ENCODE measurements at places on chromosomes 5 and 9.
A peak's percentile ranks its signal among the peaks of the same experiment; 100 is the strongest.

GRCh38 chr9:124697326-124698200 is 73.5 kb downstream of the NR6A1 start:
- DNase-seq = no peak

GRCh38 chr9:4973246-4973645 is 11.8 kb upstream of the JAK2 start:
- no peak for DNase-seq

- DNase-seq = no peak
These were observed 158.1 kb downstream of the ATP10B start for GRCh38 chr5:160693831-160694465.

GRCh38 chr9:91193658-91194391 is 167.9 kb downstream of the AUH start:
- peak; percentile 84 for DNase-seq

DNA sequence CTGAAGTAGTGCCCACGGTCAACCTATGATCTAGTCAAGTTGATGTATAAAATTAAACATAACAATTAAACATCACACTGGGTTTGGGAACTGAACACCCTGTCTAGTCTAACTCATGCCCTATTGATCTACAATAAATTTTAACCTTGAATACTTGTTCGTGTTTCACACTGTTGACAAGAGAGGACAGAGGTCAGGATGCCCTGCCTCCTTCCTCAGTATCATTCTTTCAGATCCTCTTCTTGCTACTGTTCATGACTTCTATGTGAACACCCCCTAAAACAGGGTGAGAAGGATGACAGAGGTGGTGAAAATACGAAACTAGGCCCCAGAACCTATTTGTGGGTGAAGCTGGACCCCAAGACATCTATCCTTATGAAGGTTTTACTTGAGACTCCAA is 8.1 kb upstream of the MAT2B start:
- DNase-seq = no peak

DNA sequence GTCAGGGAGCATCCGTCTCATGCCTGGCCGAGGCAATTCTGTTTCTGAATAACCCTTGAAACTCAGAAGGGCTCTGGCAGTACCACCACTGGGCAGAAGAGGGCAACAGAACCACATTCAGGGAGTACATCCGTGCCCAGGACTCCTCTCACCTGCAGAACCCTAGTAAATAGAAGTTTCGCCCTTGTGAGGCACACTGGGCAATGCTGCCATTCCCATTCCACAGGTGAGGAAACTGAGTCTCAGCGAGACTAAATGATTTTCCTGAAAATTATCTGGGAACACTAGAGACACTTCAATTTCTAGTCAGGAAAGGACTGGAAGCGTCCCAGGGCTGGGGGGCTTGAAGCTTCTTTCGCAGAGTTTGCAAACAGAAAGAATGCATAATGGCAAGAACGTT is 74.7 kb downstream of the FGF1 start:
- peak; percentile 68 for DNase-seq

DNA sequence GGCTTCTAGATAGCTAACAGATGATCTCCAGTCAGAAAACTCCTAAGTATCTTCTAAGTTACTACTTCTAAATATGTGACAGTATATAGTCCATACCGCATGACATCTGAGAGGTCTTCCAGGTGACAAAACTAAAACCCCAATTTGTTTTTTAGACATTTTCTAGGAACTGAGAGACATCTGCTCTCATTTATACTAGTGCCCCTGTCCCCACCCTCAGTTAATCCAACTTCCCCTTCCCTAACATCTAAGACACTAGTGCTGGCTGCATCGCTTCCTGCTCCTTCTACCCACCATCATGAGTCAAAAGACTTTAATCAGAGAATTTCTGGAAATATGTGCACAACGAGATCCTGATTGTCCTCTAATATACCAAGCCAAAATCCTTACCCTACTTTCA is 37.9 kb downstream of the FBXW11 start:
- DNase-seq = no peak

DNA sequence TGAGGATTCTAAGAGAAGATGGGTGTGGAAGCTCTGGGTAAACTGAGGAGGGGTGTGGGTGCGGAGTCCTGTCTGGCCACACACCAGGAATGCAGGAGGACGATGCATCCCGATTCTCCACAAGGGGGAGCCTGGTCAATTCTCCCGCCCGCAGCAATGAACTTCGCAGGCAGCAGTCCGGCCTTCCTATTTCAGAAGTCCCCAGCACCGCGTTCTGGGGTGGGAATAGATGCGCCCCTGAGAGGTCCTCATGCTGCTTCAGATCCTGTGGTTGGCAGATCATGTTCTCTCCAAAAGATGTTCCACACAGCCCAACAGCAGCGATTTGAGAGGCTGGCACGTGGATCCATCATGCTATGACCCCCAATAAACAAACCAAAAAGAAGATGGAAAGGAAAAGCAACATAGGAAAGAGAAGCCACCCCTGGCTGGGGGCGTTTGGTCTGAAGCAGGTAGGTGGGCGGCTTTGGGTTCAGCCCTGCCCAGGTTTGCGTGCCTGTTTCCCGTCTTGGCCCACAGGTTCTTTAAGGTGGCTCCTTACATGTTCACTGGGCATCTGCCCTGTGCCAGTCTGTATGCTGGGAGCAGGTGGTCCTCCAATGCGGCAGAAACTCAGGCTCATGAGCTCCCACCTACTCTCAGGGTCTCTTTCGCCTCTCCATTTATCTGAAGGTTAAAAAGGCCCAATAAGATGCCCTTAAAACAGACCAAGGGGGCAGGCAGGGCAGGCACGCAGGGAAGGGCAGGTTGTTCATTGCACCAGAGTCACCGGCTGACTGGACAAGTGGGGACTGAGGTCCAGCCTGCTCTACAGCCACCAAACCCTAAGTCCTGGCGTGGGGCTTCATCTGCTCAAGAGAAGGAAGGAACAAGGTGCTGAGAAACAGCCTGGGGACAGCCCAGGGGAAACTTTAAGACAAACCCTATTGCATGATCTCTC is 171.6 kb downstream of the PAX5 start:
- peak; percentile 79 for DNase-seq

DNA sequence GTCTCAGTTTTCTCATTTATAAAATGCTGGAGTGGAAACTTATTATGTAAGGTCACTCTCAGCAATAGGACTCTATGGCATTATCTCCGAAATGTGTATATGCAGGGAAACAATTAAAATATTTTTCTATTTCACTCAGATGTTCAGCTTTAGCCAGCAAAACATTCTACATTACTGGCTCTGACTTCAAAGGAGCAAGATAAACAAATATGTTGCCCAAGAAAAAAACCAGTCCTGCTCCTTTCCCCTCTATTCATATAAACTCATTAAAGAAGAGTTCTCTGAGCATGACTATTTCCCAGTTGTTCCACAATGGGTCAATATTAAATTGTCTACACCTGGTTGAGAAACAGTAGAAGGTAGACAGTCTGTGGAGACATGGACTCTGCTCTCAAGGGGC is 155.0 kb downstream of the NPR3 start:
- no peak for DNase-seq

- no peak for DNase-seq
These were observed 151.6 kb downstream of the SIL1 start for GRCh38 chr5:139046551-139046950.

DNA sequence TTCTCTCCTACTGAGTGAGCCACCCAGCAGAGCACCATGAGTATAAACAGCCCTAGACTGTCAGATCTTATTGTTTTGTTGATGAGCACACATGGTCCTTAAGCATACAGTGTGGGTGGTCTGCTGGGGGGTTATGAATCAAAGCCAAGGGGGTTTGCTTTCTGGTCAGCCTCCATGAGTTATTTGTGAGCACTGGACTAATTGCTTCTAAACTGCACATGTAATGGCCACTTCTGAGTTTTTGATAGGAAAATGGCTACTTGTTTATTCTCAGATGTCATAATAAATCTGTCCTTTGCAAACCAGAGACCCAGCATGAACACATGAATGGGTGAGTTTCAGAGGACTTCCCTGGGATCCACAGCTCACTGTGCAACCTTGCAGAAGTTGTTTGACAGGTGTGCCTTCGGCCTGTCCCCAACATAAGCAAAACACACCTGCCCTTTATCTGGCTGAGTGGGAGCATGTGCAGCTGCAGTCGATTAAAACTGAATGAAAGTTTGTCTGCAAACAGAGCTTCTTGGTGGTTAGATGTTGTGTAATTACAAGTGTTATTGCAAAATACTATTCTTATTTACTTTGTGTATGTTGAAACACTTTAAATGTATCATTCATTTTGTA is 35.9 kb downstream of the MAMDC2 start:
- peak; percentile 20 for DNase-seq

GRCh38 chr9:84969084-84969483 is 299.6 kb downstream of the NTRK2 start:
- DNase-seq = no peak

DNA sequence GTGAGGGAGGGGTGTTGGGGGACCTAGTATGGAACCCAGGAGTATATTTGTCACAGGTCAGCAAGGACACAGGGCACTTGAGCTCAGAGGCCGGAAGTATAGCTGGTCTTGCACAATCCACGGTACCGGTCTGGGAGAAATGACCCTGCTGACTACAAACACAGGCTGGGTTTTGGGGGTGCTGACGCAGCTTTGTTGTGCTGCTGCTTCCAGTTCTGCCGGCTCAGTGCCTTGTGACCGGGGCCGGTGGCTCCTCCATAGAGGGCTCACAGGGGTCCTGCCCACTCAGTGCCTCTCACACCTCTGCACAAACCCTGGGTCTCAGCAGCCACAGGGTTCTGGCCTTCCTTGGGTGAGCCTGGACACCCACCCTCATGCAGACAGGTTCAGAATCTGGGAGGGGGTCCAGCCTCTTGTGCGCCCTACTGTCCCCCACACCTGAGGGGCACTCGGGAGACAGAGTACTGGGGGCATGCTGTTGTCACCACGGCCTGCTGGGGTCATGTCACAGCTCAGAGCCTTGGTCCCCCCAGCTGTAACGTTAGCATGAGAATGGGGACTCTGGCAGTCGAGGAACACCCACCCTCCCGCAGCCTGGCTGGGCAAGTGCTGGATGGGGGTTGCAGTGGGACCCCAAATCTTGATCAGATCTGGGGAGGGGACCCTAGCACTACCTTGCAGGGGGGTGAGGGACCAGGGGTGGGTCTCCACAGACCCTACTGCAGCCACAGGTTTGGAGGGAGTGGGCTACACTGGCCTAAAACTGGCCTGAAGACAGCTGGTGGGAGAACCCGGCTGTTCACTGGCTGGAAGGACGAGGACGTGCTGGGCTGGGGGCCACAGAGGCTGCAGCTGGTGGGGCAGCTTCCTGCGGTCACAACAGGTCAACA is 17.7 kb downstream of the NINJ1 start:
- DNase-seq = peak; percentile 70

Data from AG08396 (cell line).